MG63 (cell line): ENCODE measurements at places on chromosomes 4 and X. TPM values are rescaled to one million over a fixed set of nuclear protein-coding genes. Genes with fewer than 3 reads are reported as not detected.

PFKFB1 gene
- not detected in 2 replicates for total RNA-seq

PYURF gene
- 118 and 187 TPM in 2 replicates for total RNA-seq

GAGE12F gene
- total RNA-seq = not detected in 2 replicates

SLC26A1 gene
- total RNA-seq = not detected in 2 replicates

SASH3 gene
- not detected in 2 replicates for total RNA-seq

UTP3 gene
- total RNA-seq = 3.0 and 6.4 TPM in 2 replicates

WDR17 gene
- 0.23 and 5.8 TPM in 2 replicates for total RNA-seq
